ENCODE measurements at places on chromosomes 3 and 15.

GRCh38 chr3:117489663-117490079 lies 780.1 kb downstream of the TUSC7 start:
- DNase-seq = no peak

GRCh38 chr3:10194328-10195071 lies 29.8 kb downstream of the IRAK2 start:
- peak; percentile 26 for DNase-seq

GRCh38 chr3:99881121-99881524 lies 63.5 kb downstream of the CMSS1 start:
- DNase-seq = no peak

GRCh38 chr3:66092175-66092995 lies 53.7 kb upstream of the MAGI1 start:
- no peak for DNase-seq

- DNase-seq = no peak
These were observed 20.2 kb downstream of the NBEAL2 start for GRCh38 chr3:46999516-47000197.

DNA sequence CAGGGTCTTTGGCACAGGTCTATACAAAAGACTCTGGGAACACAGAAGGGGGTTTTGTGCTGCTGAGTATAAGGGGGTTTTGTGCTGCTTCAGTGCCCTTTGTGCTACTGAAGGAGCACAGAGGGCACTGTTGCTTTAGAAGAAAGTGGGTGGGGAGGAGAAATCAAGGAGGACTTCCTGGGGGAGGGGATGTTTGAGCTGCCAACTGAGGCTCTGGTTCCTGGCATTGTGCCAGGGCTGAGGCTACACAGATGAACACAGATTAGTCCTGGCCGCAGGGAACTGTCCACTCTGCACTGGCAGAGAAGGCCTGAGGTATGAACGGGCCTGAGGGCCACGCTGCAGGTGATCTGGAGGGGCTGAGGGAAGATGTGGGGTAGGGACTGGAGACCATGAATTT lies 32.2 kb upstream of the SEC13 start:
- DNase-seq = no peak

Measured in stimulated activated CD4-positive, alpha-beta T cell treated with anti-CD3 and anti-CD28 coated beads, TNF-alpha, amount 100 ng/mL, for 1 hour (primary cell).